ENCODE measurements at places on chromosomes 7 and 10. TPM values are rescaled to one million over a fixed set of nuclear protein-coding genes. Genes with fewer than 3 reads are reported as not detected.

- no peaks in the 10 kb centered on the region for H3K27me3 ChIP-seq
- H3K4me3 ChIP-seq = peak overlapping the region; percentile 11
- peak overlapping the region; percentile 25 for H3K27ac ChIP-seq
- DNase-seq = peak; percentile 82
These were observed 256.5 kb downstream of the FRMD4A start for GRCh38 chr10:14074062-14074884.

DNA sequence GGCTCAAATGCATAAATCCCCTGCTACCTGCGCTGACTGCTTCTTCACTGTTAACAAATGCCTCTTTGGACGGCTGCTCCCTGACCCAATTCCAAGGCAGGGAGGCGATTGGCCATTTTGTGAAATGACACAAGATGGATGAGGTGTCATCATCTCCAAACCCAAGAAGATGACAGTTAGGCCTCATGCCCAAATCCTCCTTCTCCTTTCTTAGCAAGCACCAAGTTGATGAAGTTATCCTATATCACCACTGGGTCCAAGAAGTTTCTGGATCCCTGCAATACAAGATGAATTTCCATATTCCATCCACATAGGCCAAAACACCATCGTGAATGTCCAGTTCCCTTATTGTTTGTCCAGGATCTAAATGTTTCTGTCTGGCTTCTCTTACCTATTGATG lies 98.5 kb upstream of the RAB11FIP2 start:
- H3K36me3 ChIP-seq = no peaks in the 10 kb centered on the region
- no peaks in the 10 kb centered on the region for H3K4me1 ChIP-seq
- H3K27me3 ChIP-seq = no peaks in the 10 kb centered on the region
- no peak overlapping the region for H3K4me3 ChIP-seq
- H3K27ac ChIP-seq = no peak overlapping the region
- no peak for DNase-seq

DNA sequence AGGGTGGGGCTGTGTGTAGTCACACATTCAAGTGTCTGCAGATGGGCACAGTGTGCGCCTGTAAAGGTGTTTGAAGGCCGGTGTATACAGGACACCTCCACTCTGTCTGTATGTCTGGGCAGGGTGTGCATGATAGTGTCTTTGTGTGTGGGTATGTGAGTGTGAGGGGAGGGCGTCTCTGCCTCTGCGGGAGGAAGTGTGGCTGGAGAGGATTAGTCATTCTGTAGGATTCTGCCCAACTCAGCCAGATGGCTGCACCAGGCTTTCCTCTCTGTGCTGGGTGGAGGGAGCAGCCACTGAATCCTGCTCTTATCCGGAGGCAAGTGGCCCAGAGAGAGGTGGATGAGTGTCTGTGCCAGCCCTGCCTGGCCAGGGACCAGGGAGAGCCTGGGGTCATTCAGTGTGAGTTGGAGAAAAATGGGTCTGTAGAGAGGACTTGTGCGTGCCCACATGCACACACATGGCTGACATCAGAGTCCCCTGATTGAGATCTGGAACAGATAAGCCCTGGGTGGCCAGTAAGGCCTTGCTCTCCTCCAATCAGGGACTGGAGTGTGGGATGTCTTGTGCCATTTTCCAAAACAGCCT lies 1.7 kb downstream of the SFXN3 start:
- peak overlapping the region; percentile 89 for H3K4me3 ChIP-seq
- peaks cover 13% of the 10 kb centered on the region for H3K4me1 ChIP-seq
- DNase-seq = no peak
- peak overlapping the region; percentile 94 for H3K27ac ChIP-seq
- H3K36me3 ChIP-seq = peaks cover 33% of the 10 kb centered on the region
- no peaks in the 10 kb centered on the region for H3K27me3 ChIP-seq

- no peak for DNase-seq
- H3K4me1 ChIP-seq = no peaks in the 10 kb centered on the region
- no peaks in the 10 kb centered on the region for H3K27me3 ChIP-seq
- H3K36me3 ChIP-seq = no peaks in the 10 kb centered on the region
These were observed 178.8 kb downstream of the GNAT3 start for GRCh38 chr7:80333040-80333439.

GRCh38 chr10:119491966-119492757 lies 50.4 kb downstream of the RGS10 start:
- H3K27ac ChIP-seq = no peak overlapping the region
- DNase-seq = no peak
- peaks cover 14% of the 10 kb centered on the region for H3K4me1 ChIP-seq
- H3K4me3 ChIP-seq = no peak overlapping the region

The GARIN1A gene
- total RNA-seq = 2.1 TPM

DNA sequence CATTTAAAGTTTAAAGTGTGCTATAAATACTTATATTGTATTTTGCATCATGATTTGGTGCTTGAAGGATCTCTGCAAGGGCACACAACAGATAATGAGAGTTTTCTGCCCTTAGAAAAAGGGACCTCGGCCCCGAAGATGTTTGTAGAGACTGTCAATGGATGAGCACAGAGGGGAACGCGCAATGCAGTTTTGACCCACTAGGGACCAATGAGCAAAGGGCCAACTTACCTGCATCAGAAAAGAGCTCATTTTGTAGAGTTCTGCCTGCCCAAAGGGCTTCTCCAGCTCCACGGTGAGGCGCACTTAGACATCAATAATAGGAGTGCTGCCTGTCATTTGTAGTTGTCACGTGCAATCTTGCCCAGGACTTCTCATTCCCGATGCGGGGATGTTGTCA lies 91.1 kb downstream of the BUB3 start:
- H3K27me3 ChIP-seq = no peaks in the 10 kb centered on the region
- H3K36me3 ChIP-seq = no peaks in the 10 kb centered on the region
- H3K4me1 ChIP-seq = no peaks in the 10 kb centered on the region
- H3K27ac ChIP-seq = no peak overlapping the region

DNA sequence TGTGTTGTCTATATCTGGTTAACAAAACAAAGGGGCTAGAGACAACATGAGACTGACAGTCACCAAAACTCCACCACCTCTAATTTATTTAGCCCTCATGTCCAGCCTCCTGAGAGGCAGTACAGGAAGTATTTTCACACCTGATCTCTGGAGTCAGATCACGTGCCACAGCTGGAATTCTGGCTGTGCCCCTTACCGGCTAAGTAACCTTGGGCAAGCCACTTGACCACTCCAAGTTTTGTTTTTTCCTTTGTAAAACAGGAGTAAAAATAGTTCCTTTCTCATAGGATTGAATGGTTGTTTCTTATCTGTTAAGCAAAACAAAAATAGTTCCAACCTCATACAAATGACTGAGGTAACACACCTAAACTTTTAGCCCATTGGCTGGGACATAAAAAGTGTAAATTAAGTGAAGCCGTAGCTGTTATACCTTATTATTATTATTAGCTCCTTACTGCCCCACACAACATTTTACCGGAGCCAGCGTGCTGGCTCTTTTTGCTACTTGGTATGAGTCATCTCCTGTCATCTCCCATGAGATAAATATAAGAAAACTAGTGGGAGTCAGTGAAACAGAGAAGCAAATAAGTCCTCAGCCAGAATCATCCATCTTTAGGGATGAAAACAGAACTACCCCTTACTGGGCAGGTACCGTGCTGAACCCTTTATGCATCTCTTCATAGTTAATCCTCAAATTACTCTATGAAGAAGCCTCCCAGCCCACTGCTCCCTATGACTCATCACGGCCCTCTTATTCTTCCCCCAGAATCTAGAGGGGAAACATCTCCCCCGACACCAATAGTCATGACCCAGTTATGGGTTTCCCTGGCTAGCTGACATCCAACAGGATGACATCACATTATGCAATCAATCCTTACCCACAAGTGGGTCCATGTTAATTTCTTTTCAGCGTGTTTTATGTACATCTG lies 44.9 kb downstream of the PPP1R3C start:
- H3K4me1 ChIP-seq = peaks cover 15% of the 10 kb centered on the region
- no peaks in the 10 kb centered on the region for H3K36me3 ChIP-seq
- H3K4me3 ChIP-seq = no peak overlapping the region
- no peak overlapping the region for H3K27ac ChIP-seq
- DNase-seq = no peak

DNA sequence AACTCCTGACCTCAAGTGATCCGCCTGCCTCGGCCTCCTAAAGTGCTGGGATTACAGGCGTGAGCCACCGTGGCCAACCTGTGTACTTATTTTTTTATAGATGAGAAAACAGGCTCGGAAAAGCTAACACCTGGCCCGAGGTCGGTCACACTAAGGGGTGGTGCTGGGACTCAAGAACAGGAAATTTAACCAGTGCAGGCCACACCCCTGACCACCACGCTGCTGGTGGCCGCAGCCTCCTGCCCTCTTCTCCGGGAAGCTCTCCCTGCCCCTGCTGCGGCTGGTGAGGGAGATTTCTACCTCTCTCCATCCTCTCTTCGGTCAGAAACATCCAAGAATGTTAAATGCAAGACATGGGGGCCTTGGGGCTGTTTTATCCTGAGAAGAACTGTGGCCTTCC lies 63.2 kb downstream of the TNRC18 start:
- no peak for DNase-seq
- H3K27ac ChIP-seq = no peak overlapping the region
- H3K4me3 ChIP-seq = no peak overlapping the region

- peaks cover 42% of the 10 kb centered on the region for H3K4me1 ChIP-seq
- H3K27me3 ChIP-seq = no peaks in the 10 kb centered on the region
- H3K27ac ChIP-seq = peak overlapping the region; percentile 28
- no peak for DNase-seq
These were observed 175.4 kb downstream of the ARID5B start for GRCh38 chr10:62076891-62077290.

DNA sequence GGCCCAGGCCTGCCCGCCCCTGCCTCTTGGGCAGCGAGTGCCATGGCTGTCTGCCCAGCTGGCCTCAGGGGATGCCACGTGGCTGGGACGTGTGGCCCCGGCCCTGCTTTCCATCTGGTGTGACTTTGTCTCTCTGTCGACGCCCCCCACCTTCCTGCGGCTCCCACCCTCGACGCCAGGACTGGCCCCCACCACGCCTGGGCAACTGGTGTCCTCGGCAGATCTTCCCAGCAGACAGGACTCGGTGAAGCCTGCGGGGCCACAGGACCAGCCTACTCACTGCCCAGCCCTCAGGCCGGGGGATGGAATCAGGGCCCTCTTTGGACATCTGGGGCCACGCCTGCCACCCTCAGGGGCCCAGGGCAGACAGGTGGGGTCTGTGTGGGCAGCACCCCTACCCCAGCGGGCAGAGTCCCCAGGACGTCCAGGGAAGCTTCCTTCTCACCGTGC lies 55.1 kb downstream of the UNCX start:
- no peak overlapping the region for H3K4me3 ChIP-seq
- peaks cover 12% of the 10 kb centered on the region for H3K4me1 ChIP-seq
- no peak for DNase-seq
- H3K27me3 ChIP-seq = peaks cover 55% of the 10 kb centered on the region
- no peaks in the 10 kb centered on the region for H3K36me3 ChIP-seq

DNA sequence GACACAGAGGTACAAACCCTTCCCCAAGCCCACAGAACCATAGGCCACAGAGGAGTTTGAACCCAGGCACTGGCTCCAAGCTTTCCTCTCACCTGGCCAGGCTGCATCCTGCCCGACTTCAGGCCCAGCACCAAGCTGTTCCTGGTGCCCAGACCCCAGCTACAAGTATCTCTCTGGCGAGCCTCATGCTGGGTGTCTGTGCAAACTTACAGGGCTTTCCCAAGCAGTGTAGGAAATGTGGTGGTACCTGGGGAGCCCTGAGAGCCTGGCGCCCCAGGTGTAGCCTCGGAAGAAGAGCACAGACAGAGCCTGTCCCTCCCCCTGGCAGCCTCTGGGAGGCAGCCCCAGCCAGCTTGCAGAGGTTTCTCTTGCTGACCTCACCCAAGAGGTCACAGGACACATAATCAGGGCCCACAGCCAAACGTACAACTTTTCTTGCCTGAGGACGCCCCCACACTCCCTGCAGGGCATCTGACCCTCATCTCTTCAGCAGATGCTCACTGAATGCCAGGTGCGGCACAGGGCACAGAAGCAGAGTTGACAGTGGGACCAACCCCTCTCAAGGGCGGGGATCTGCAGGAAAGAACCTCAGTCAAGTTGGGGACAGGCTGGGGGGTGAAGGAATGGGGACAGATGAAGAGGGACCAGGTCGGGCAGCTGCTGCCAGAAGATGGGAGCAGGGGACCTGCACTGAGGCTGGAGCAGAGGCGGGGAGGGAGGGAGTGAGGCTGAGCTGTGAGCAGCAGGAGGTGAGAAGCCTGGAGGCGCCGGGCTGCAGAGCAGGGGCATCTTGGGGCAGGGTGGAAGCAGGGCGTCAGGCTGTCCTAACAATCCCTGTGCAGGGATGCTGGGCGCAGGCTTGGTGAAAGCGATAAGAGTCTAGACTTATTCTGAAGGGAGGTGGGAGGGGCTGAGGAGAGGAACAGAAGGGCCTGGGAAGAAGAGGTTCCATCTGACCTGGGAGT lies 16.3 kb upstream of the MYL7 start:
- DNase-seq = no peak
- no peak overlapping the region for H3K27ac ChIP-seq
- H3K27me3 ChIP-seq = no peaks in the 10 kb centered on the region

- peak overlapping the region; percentile 86 for H3K27ac ChIP-seq
- DNase-seq = peak; percentile 76
- H3K4me1 ChIP-seq = peaks cover 36% of the 10 kb centered on the region
- H3K27me3 ChIP-seq = no peaks in the 10 kb centered on the region
- peak overlapping the region; percentile 88 for H3K4me3 ChIP-seq
- H3K36me3 ChIP-seq = no peaks in the 10 kb centered on the region
These were observed 1.8 kb upstream of the DUSP5 start for GRCh38 chr10:110495731-110496552.

GRCh38 chr7:121562259-121562658 lies 166.2 kb upstream of the FAM3C start:
- H3K4me1 ChIP-seq = no peaks in the 10 kb centered on the region
- H3K27ac ChIP-seq = no peak overlapping the region
- H3K27me3 ChIP-seq = no peaks in the 10 kb centered on the region
- DNase-seq = no peak
- no peaks in the 10 kb centered on the region for H3K36me3 ChIP-seq
- H3K4me3 ChIP-seq = no peak overlapping the region

The TAS2R60 gene
- total RNA-seq = not detected

The CALY gene
- not detected for total RNA-seq

GRCh38 chr10:22913474-22914092 lies 14.3 kb upstream of the ARMC3 start:
- no peak overlapping the region for H3K27ac ChIP-seq
- H3K4me3 ChIP-seq = no peak overlapping the region
- no peaks in the 10 kb centered on the region for H3K36me3 ChIP-seq
- H3K4me1 ChIP-seq = no peaks in the 10 kb centered on the region

DNA sequence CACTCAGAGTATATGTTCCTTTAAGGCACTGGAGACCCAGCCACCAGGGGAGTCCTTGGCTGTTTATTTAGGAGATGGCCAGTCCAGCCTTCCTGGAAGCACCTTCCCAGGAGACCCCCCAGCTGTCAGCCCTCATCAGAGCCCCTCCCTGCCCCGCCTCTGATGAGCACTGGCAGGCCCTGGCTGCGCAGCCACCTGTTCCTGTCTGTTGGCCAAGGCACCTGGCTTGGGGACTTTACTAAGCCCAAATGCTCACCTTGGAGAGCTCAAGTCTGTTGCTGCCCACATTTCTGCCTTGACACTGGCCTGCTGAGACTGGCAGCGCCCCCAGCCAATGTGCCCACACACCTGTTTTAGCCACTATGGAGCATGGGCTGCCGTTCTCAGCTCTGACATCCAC lies 124.7 kb downstream of the ELMO1 start:
- no peaks in the 10 kb centered on the region for H3K36me3 ChIP-seq
- no peak overlapping the region for H3K4me3 ChIP-seq
- H3K27ac ChIP-seq = no peak overlapping the region
- H3K27me3 ChIP-seq = no peaks in the 10 kb centered on the region
- peaks cover 8% of the 10 kb centered on the region for H3K4me1 ChIP-seq

The HMX3 gene
- not detected for total RNA-seq
